Stimulated activated CD8-positive, alpha-beta memory T cell treated with anti-CD3 and anti-CD28 coated beads, Interleukin-4, amount 100 ng/mL, for 24 hours (primary cell): ENCODE measurements at places on chromosomes 13 and 19.

DNA sequence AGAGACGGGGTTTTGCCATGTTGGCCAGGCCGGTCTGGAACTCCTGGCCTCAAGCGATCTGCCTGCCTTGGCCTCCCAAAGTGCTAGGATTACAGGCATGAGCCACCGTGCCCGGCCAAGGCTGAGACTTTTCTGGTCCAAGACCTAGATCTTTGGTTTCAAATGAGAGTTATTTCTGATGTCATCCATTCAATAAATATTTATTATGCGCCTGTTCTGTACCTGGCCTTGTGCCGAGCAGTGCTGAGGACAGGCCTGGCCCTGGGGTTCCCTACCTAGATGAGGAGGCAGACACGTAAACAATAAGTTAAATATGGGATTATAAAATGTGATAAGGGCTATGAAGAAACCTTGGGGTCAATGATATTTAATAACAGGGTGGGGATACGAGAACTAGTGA is 4.5 kb downstream of the RELB start:
- no peak for DNase-seq

DNA sequence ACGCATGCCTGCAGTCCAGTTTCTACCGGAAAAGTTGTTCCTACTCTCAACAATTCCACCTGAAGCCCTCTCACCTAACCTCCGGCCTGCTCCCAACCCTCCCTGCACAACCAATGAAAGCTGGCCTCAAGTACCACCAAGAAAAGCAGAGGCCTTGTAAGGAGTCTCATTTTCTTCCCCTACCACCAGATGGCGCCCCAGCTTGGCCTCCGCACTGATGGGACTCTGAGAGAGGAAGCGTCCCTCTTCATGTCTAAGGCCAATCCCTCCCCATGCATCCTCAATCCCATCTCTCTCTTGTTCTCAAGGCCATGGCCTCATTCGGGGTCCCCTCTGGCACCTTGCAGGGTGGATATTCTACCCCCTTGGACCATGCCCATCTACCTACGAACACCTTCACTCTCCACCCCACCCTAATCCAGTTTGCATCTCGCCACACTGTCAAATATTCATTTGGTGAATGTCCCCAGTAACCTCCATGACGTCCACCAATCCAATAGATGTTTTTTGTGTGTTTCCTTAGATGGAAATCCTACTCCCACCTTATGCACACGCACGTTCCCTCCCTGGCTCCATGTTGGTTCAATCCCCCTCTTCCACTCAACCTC is 412.8 kb downstream of the ZNF536 start:
- DNase-seq: peak; percentile 24

DNA sequence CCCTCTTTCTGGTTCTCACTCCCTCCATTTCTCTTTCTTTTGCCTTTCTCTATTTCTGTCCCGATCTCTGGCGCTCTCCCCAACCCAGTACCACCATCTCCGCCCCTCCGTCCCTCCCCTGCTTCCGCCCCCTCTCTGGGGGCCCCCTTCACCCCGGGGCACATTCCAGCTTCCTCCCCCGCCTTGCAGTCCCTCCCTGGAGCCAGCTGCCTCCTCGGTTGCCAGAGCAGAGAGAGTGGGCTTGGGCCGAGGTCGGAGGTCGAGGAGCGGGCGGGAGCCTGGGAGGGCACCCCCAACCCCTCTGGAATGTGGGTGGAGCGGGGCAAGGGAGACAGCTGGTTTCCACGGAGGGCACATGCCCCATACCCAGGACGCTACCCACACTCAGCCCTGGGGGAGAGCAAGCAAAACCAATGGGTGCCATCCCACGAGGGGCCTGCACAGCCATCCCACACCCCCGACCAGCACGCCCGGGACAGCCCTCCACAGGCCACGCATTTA is 6.5 kb upstream of the CIRBP start:
- DNase-seq: no peak

DNA sequence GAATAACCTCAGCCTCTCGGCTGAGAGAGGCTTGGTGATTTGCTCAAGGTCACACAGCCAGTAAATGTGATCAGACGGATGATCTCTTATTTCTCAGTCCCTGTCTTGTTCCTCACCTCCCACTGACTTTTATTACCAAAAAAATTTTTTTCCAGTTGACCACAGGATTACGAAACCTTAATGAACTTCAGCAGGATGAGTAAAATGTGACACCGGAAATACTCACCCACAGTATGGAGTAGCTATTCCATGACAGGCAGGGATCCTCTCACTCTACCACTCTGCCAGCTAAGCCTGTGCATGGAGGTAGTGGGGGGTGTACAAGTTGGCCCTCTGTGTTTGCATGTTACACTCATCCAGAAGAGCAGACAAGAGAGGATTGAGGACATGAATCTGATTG is 916.4 kb downstream of the UQCRFS1 start:
- no peak for DNase-seq

- no peak for DNase-seq
Measured at GRCh38 chr13:60139272-60139671, 24.5 kb downstream of the DIAPH3 start.

- DNase-seq: no peak
Measured at GRCh38 chr13:51772781-51773180, 31.2 kb downstream of the DHRS12 start.

GRCh38 chr19:34997071-34997617 is 3.0 kb upstream of the GRAMD1A start:
- DNase-seq: no peak

DNA sequence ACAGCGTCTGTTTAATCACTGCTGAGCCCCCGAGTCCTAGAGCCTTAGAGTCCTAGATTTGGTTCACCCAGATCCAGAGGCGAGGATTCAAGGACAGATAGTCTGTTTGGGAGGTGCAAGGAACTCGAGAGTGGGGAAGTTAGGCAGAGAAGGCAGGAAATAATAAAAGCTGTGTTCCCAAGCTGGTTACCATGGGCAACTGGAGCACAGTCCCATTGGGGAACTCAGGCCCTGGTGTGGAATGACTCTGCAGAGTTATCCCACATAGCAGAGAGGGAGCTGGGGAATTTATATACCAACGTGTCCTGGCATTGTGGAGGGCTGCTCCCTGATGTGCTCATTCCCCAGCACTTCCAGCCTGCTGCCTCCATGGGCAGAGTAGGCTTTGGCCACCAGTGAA is 9.7 kb downstream of the IGSF23 start:
- DNase-seq: no peak

DNA sequence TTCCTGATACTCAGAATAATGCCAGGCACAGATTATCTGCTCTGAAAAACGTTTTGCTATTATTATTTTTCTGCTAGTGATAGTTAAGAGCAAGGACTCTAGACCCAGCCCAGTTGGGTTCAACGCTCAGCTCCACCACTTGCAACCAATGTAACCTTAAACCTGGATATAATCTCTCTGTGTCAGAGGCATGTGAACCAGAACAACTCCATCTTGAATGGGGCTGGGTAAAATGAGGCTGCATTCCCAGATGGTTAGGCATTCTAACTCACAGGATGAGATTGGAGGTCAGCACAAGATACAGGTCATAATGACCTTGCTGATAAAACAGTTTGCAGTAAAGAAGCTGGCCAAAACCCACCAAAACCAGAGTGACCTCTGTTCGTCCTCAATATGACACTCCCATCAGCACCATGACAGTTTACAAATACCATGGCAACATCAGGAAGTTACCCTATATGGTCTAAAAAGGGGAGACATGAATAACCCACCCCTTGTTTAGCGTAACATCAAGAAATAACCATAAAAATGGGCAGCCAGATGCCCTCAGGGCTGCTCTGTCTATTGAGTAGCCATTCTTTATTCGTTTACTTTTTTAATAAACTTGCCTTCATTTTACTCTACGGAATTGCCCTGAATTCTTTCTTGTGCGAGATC is 13.6 kb downstream of the FAM187B start:
- DNase-seq: no peak

DNA sequence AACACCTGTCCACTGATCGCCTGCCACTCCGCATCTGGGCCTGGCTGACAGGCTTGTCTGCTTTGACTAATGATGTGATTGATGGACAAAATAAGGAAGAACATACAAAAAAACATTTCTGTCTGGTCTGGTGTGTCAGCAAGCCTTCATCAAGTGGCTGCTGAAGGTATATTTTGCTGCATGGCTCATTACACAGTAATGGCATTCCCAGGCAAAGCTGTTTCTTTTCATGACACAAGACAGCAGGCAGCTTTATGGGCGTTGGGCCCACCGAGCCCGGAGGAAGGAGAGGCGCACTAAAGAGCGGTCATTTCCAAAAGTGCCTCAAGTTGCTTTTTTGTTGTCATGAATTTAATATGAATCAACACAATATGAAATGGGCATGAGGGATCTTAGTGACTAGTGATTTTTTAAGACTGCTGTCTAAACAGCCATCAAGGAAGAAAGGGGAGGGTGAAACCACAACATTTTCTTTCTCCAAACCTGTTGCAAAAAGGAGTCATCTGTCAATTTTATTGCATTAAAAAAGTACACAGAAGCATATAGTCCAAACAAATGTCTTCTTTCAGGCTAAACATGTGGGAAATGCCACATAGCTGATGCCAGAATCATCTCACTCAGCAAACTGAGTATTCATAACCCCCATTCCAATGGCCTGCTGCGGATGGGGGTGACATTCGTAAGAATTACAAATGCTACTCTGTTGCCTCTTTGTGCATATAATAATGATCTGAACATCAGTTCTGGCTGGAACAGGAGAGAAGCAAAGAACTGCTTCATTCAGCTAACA is 476.6 kb downstream of the ZNF536 start:
- DNase-seq: no peak

- DNase-seq: no peak
Measured at GRCh38 chr13:49343255-49343654, 95.5 kb downstream of the CDADC1 start.

GRCh38 chr19:13428352-13428751 is 77.9 kb downstream of the CACNA1A start:
- DNase-seq: no peak

DNA sequence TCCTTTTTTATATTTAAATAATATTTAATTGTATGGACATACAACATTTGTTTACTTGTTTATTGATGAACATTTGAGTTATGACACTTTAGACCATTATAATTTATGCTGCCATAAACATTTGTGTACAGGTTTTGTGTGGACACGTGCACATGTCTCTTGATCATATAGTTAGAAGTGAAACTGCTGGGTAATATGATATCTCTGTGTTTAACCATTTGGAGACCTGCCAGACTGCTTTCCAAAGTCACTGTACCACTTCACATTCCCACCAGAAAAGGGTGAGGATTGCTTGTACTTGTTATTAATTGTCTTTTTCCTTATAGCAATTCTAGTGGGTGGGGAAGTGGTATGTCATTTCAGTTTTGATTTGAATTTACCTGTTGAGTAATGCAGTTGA is 145.6 kb upstream of the KLHL1 start:
- no peak for DNase-seq

DNA sequence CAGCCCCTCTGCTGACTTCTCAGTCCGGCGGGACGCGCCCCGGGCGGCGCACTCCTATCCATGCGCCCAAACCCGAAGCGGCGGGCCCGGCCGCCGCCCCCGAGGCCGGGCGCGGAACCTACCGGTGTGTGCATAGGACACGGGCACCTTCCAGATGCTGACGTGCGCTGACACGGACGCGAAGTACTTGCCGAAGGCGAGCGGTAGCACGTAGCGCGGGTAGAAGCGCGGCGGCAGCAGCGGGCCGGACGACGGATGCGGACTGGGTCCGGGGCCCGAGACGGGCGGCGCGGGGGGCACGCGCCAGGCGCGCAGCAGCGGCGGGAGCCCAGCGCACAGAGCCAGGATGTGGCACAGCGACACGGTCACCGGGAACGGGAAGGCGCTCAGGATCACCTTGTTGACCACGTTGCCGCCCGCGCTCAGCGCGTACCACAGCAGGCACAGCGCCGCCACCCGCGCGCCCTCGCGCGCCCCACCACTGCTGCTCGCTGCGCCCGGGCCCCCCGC is 338 bp downstream of the SLC35E1 start:
- no peak for DNase-seq

GRCh38 chr19:48218997-48219396 is 36.7 kb downstream of the CARD8 start:
- no peak for DNase-seq

GRCh38 chr13:18961383-18962117 is 220.1 kb downstream of the TUBA3C start:
- DNase-seq: no peak

- DNase-seq: no peak
Measured at GRCh38 chr13:42495255-42495654, 78.7 kb upstream of the TNFSF11 start.

- no peak for DNase-seq
Measured at GRCh38 chr13:49220856-49221589, 885 bp downstream of the MLNR start.

DNA sequence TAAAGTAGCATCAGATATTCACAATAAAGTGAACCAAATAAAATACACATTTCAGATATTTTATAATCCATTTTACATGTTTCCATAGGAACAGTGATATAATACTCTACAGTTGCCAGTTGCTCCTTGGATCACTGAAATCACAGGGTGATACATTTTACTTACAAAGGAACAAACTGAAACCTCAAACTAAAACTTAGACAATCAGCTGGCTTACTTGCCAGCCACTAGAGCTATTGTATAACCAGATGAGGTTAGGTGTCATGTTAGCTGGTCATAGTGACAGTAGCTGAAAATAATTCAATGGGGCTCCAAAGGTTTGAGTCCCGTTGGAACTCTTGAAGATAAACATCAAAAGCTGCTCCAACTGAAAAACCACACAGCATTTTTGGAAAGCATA is 274.6 kb downstream of the ITGBL1 start:
- DNase-seq: no peak

DNA sequence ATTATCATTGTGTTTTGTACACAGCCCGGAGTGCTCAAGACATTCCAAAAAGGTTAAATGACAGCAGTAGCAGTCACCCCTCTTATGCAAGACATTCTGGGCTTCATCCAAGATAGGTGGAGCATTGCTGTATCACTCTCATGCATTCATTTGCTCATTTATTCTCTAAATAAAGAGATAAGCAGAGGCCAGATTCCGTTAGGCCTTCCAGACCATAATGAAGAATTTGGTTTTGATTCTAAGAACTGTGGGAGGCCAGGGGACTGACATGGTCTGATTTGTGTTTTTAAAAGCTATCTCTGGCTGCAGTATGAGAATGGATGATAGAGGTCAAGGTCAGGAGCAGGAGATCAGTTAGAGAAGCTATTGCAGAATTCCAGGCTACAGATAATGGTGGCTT is 145.8 kb downstream of the KCNRG start:
- no peak for DNase-seq

DNA sequence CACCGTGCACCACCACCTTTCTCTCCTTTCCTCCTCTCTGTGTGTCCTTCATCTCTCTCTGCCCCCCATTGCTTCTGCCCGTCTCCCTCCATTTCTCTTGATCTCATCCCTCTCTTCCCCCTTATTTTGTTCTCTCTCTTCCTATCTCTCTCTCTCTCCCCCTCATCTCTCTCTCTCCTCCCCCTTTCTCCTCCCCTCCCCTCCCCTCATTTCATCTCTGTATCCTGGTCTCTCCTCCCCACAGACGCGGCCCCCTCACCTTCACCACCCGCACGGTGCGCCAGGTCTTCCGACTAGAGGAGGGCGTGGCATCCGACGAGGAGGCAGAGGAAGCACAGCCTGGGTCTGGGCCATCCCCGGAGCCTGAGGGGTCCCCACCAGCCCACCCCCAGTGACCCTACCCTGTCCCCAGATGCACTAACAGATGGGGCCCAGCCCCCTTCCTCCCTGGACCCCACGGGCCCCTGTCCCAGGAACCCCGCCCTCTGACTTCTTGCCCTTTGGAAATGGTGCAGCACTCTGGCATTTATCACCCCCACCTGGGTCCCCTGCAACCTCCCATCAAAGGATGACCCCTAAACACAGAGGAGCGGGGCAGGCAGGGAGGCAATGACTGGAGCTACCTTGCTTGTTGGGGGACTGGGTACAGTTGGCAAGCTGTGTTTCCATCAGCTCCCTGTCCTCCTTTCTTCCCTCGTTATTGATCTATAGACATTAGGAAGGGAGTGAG is 19.6 kb downstream of the KCNC3 start:
- DNase-seq: no peak

- no peak for DNase-seq
Measured at GRCh38 chr13:41354416-41354815, 43.3 kb downstream of the NAA16 start.
